Brain microvascular endothelial cell (primary cell): ENCODE measurements at places on chromosomes 4 and X.

- DNase-seq = no peak
Observed at GRCh38 chr4:74433043-74433442, 11.9 kb upstream of the AREG start.

DNA sequence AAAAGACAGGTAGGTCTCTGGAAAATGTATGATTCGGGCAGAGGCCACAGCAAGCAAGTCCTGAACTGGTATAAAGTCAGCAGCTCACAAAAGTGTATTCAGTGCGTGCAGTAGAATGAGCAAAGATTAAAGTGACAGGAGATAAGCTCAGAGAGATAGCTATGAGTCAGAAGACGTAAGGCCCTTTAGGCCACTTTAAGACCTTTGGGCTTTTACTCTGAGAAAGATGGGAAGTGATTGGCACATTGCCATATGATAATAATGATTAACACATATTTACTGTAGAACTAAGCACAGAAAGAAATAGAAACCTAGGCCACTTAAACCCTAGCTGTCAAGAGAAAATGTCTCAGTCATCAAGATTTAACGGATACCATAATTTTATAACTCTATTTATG, 51.7 kb downstream of the TBCK start:
- no peak for DNase-seq

DNA sequence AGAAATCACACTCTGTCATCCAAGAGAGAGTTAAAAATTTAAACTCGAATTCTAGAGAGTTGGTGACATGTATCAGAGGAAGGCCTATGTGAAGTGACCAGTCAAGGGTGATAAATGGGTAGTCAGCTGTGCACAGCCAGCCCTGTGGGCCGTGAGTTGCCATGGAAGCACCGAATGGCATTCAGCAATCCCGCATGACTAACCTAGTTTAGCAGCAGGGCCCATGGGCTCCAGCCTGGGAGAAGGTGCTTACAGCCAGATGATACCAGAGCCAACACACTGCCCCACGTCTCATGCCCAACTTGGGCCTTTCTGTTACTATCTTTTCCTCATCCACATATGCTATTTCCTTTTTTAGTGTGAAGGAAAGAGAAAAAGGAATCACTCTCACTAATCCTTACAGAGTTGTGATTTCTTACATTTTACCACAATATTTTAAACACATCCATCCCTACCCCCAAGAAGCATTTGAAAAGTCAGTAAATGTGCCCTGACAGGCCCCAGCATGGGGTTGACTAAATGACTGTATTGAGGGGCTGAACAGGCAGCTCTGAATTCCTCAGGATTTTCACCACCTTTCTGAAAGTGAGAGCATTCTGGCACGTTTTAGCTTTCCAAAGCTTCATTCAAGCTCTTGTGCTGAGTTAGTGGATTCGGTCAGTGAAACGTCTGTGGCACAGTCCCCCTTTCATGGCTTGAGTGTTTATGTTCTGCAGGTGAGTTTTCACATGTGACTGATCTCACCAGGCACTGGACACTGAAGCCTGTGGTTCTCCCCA, 104.2 kb downstream of the AFF1 start:
- DNase-seq = peak; percentile 90

- no peak for DNase-seq
Observed at GRCh38 chr4:122882857-122883735, 39.3 kb downstream of the NUDT6 start.
